Epithelial cell of proximal tubule (primary cell): ENCODE measurements at places on chromosomes 3 and 15.

GRCh38 chr15:69660658-69661405 lies 208.2 kb downstream of the RPLP1 start:
- DNase-seq: no peak

DNA sequence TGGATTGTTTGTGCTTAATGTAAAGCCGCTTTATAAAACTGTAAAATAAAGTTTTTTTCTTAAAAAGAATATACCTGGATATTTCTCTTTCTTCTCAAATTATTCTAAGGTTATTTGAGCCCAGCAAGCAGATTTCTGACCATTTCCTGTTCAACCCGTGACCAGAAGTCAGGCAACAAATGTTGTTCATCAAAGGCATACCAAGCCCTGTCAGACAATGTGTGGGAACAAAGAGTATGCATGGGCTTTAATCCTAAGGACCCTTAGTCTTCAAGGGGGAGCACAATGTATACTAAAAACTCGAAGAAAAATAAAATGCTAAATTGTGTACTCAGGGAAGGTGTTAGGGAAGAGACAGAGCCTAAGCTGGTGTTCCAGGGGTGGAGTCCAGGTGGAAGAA lies 26.6 kb upstream of the PAQR5 start:
- no peak for DNase-seq

DNA sequence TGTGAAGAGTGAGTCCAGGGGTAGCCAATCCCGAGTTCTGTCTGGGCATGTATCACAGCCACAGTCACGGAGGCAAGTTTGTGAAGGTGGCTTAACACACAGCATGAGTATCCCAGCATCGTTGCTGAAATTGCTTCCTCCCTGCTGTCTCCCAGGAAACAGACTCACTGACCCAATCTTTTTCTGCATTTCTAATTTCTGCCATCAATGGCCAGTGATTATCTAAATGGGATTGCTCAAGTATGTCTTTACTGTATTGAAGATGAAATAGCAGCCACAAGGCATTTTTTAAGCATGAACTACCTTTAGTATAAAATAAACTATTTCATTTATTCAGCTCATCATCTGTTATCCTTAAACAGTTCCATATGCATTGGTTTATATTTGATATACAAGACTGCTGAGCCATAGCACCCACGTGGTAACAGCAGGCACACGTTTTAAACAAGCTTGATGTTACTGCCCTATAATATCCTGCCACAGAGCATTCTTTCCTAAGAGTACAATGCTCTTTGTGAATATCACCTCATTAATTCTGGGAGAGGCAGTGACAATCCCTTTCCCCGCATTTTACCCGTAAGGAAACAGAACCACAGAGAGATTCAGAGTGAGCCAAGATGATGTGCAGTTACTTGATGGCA lies 276.6 kb upstream of the THBS1 start:
- no peak for DNase-seq

DNA sequence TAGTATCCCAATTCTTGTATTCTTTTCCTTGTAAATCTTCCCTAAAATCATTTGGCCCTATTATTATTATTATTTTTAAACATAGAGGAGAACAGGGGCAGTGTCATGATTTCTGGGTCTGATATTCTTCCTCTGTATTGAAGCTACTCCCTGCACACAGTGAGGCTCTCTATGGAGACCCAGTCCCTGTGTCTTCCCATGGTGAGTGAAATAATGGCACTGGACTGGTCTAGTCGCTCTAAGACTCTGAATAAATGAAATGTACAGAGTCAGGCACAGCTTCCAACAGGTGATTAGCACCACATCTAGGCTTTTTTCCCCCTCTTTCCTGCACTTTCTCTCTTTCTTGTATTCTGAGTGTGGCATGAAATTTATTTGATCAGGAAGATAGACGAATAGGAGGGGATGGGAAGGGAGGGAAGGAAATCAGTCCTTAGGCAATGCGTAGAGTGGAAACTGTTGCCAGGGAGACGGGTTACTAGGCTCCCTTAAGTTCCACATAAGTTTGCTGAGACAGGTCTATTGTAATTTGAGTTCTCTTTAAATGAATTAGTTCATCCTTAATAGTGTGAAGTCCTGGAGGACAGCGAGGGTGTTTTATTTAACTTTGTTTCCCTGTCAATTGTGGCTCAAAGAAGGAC lies 49.0 kb upstream of the NDN start:
- DNase-seq: no peak

GRCh38 chr3:98994128-98994762 lies 92.8 kb upstream of the DCBLD2 start:
- no peak for DNase-seq

DNA sequence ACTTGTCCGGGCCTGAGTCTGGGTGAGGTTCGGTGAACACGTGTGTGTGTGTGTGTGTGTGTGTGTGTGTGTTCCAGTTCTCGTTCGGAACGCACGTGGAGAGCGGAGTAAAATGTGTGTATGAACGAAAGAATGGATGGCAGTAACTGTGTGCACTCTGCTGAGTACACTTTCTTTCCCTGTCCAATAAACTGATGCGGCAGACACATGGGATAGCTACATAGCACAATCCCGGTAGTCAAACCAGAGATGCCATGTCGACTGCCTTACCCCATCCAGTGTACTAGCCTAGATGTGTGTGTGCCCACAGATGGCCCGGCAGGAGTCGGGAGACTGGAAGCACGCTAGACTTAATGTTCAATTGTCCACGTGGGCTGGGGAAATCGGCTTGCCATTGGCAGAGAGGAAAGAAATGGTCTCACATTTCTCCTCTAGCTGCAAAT lies 507 bp upstream of the GOLIM4 start:
- DNase-seq: peak; percentile 80

DNA sequence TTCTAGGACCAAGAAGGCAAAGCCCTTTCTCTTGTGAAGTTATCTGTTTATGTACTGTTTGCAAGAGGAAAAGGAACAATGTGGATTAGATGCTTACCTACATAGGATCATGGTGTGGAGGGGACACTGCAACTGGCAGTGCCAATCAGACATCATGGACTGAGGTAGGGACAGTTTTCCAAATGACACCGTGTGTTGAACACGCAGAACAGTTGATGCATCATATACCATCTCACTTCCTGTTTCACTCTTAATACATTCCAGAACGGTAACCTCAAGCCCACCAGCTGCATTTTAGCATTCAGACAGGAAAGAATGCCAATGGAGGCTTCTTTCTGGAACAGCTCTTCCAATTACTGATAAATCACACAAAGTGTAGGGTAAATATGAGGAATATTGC lies 397.7 kb upstream of the LMCD1 start:
- DNase-seq: no peak

GRCh38 chr3:41848753-41849574 lies 112.9 kb downstream of the ULK4 start:
- no peak for DNase-seq

DNA sequence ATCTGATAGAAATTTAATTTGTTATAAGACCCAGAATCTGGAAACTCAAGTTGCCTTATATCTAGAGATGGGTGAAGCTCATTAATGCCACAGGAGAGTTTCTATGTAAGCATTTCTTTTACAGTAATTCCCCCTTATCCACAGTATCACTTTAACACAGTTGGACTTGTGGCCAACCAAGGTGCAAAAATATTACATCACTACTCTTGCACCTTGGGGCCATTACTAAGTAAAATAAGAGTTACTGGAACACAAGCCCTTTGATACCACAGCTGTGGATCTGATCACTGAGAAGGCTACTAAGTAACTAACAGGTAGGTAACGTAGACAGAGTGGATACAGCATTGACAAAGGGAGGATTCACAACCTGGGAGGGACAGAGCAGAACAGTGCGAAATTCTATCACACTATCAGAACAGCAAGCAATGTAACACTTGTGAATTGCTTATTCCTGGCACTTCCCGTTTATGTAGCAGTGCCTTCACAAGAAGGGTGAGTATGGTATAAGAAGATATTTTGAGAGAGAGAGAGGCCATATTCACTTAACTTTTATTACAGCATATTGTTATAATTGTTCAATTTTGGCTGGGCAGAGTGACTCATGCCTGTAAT lies 33.9 kb upstream of the TOPBP1 start:
- no peak for DNase-seq

- DNase-seq: no peak
These were observed 67.1 kb downstream of the FEM1B start for GRCh38 chr15:68344600-68344999.

GRCh38 chr3:18445401-18446148 lies 20.4 kb upstream of the SATB1 start:
- DNase-seq: no peak

- no peak for DNase-seq
These were observed 83.5 kb downstream of the IGF1R start for GRCh38 chr15:98731712-98732450.

GRCh38 chr15:86855307-86856291 lies 775.9 kb downstream of the AGBL1 start:
- no peak for DNase-seq

DNA sequence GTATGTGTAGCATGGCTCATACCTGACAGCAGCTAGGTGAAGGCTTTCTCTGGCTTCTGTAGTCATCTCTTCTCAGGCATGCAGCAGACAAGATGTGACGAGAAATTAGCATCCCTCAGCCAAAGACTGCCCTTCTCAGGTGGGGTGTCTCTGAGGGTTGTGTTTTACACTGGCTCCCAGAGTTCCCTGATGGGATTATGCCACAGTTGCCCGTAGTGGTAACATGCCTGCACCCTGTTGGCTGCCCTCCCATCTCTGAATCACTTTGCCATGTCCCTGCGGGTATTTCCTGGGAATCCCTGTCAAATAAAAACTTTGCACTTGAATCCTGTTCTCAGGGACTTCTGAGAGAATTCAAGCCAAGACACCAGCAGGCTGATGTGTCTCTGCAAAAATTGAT lies 70.5 kb downstream of the LRTM1 start:
- peak; percentile 65 for DNase-seq

- DNase-seq: peak; percentile 72
These were observed 265.0 kb downstream of the OPA1 start for GRCh38 chr3:193857996-193858395.
